ENCODE measurements at places on chromosomes 1 and 21. TPM values are rescaled to one million over a fixed set of nuclear protein-coding genes. Genes with fewer than 3 reads are reported as not detected.

The NHLH1 gene
- total RNA-seq = 0.39 TPM

The LCE6A gene
- not detected for total RNA-seq

The TCHH gene
- total RNA-seq = 0.07 TPM

The C1orf185 gene
- total RNA-seq = not detected

The GUCA2B gene
- total RNA-seq = not detected

The IFNLR1 gene
- 10.1 TPM for total RNA-seq

The TSPEAR gene
- total RNA-seq = 0.58 TPM

The CFAP126 gene
- not detected for total RNA-seq

DNA sequence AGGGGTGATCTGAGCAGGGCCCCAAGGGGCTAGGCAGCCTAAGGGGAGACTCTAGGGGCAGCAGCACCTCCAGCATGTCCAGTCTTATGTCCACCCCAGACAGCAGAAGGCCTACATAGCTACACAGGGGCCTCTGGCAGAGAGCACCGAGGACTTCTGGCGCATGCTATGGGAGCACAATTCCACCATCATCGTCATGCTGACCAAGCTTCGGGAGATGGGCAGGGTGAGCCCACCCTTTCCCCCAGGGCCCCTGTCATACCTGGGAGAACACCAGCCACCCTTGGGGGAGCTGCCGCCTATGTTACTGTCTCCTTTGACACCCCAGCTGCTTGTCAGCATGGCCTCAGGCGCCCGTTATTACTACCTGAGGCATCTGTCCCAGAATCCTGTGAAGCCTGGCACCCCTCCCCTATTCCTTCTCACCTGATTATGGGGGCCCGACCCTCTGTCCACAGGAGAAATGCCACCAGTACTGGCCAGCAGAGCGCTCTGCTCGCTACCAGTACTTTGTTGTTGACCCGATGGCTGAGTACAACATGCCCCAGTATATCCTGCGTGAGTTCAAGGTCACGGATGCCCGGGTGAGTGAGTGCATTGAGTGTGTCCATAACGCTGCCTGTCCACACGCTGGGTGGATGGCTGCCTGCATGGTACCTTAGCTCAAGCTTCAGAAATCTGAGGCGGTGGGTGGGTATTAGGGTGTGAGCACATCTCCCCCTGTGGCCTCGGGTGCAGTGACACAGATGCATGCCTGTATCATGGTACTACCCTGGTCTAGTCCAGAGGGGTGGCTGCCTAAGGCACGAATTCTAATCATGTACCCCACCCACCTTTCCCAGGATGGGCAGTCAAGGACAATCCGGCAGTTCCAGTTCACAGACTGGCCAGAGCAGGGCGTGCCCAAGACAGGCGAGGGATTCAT is 29.7 kb upstream of the KDM4A start:
- no peak for DNase-seq

DNA sequence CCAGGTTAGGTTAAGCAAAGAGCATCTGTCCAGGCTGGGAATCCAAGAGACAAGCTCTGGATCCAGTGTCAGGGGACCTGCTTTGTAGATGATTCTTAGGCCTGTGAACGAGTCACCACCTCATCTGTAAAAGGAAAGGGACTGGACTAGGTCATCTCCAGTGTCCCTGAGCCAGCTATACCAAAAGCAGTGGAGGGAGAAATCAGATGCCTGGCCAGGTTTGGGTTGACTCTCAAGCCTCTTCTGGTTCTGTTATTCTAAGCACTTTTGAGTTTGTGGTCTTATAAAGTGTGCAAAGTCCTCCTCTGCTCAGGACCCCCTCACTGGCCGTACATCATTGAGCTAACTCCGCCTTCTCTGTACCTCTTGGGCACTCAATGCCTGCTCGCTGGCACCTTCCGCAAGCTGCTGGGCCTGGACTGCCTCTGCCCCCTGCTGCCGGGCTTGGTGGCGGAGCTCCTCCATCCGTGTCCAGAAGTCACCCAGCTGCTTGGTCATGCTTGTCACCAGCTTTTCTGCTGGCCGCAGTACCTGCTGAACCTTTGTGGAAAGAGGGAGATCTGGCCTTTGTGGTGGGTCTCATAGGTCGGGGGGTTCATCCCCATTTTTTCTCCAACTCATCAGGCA is 33.6 kb downstream of the CAMK1G start:
- DNase-seq = no peak

GRCh38 chr1:212609701-212610574 is 1.4 kb downstream of the ATF3 start:
- DNase-seq = no peak

DNA sequence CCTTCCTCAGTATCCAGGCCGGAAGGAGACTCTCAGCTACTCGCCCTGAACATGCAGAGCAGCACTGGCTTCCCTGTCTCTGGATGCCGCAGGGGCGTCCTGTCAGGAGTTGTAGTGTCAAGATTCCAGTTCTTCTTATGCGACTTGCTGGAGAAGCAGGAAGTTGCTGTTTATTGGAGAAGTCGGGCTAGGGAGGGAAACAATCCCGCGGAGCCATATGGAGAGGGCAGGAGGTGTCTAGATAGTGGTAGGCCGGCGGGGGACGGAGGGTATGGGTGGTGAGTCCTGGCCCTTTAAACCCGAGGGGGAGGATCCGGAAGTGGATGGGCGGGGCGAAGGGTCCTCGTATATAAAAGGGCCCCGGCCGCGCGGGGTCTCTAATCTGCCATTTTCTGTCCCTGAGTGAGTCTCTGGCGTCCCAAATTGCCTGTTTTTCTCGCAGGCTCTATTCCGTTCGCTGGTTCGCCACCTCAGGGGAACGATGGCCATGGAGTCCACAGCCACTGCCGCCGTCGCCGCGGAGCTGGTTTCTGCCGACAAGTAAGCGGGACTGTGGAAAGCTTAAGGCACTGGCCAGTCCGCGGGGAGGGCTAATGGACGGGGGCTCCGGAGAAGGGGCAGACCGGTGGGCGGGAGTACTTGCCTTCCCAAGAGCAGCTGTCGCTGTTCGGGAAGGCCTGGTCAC is at the start of gene NASP:
NASP (plus strand) TSS at position 376 of the 685 bp plus-strand sequence; CDS start at position 482, 106 bp downstream.
- no peak for DNase-seq

DNA sequence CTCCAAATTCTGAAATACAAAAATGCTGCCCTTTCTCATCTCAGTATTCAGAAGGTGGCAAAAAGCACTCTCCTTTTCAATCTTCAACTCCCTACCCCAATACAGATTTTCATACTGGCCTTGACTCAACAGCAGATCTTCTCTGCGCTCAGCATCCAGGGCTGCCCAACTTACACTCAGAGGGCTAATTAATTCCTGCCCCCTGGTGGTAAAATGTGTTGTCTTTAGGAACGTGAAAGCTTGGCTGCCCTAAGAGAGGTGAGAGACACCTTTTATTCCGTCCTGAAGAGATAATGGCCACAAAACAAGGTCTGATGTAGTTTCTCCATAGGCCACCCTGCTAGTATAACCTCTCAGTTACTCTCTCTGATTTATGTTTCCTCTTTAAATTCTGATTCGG is 25.0 kb downstream of the KRTAP24-1 start:
- DNase-seq = peak; percentile 48

GRCh38 chr1:33348194-33348593 is 27.3 kb upstream of the A3GALT2 start:
- no peak for DNase-seq

DNA sequence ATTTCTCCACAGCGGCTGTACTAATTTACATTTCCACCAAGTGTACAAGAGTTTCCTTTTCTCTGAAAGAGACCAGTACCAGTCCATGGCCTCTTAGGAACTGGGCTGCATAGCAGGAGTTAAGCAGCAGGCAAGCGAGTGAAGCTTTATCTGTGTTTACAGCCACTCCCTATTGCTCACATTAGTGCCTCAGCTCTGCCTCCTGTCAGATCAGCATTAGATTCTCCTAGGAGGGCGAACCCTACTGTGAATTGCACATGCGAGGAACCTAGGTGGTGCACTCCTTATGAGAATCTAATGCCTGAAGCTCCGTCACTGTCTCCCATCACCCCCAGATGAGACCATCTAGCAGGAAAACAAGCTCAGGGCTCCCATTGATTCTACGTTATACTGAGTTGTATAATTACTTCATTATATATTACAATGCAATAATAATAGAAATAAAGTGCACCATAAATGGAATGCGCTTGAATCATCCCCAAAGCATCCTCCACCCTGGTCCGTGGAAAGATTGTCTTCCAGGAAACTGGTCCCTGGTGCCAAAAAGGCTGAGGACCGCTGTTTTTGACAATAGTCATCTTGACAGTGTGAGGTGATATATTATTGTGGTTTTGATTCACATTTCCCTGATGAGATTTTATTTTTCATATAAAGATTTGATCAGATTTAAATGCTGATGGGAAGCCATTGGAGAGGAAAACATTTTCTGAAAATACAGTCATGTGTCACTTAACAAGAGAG is 45.5 kb upstream of the MRPS6 start:
- no peak for DNase-seq

- no peak for DNase-seq
Observed at GRCh38 chr21:40235528-40235927, 368.3 kb downstream of the PCP4 start.

- no peak for DNase-seq
Observed at GRCh38 chr1:233707880-233708815, 94.2 kb downstream of the KCNK1 start.

- DNase-seq = no peak
Observed at GRCh38 chr1:173568483-173568882, 34.4 kb downstream of the SLC9C2 start.

DNA sequence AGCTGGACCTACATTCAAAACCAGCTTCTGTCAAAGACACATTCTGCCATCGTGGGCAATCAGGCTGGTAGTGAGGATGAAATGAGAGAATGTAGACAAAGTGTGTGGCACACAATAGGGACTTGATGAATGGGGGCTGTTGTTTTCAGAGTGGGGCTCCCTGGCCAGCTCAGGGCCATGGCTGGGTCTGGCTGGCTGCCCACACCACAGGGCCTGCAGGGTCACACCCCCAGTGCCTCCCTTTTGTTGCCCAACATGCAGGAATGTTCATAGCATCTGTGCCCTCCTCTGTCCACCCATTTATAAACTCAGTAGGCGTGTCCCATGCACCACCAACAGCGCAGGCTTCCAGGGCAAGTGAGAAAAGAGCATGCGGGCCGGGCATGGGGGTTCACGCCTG is 20.8 kb upstream of the ECE1 start:
- no peak for DNase-seq

GRCh38 chr1:36463463-36463802 is 751 bp downstream of the MRPS15 start:
- peak; percentile 64 for DNase-seq
